ENCODE measurements at places on chromosomes 12 and 14.

GRCh38 chr12:42589465-42590329, at the start of gene PRICKLE1:
Gene PRICKLE1 (minus strand): TSS chr12:42589746. CDS start chr12:42472516, 117,230 bp downstream.
- no peak for DNase-seq

GRCh38 chr12:738712-739111, 13.7 kb upstream of the WNK1 start:
- DNase-seq, result no peak

DNA sequence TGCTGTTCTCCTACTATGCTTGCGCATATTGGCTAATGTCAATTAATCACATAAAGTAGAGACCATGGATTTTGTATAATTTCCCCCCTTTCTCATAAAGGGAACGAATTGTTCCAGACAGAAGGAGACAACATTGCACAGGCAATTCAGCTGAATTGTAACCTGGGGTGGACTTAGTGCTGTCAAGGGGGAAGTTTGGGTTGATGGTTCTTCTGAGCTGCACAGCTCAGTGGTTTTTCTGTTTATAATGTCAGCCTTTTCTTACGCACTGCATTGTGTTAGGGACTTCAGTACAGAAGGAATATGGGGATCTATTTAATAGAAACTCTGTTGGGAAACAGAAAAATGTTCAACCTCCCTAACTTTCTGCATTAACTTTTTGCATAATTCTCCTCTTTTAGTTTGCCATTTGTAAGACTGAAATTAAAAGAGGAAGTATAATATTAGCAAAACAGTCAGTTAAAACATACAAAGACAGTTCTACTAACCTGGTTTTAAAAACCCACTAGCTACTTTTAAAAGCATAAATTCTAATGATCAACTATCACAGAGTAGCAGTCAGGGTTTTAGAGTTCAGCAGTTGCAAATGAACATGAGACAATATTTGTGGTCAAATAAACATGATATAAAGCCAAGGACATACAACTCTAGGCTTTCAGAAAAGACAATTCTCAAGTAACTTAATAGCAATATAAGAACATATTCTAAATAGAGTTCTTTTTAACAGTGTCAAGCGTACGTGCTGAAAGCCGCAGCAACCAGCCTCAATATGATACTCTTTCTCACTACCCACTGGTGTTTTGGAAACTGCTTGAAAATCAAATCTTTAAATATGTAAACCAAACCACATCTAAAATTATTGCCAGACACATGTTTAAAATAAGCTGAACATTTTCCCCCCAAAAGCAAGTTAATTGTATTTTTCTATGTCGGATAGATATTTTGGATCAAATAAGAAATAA, 393.0 kb downstream of the FSCB start:
- DNase-seq, result no peak

DNA sequence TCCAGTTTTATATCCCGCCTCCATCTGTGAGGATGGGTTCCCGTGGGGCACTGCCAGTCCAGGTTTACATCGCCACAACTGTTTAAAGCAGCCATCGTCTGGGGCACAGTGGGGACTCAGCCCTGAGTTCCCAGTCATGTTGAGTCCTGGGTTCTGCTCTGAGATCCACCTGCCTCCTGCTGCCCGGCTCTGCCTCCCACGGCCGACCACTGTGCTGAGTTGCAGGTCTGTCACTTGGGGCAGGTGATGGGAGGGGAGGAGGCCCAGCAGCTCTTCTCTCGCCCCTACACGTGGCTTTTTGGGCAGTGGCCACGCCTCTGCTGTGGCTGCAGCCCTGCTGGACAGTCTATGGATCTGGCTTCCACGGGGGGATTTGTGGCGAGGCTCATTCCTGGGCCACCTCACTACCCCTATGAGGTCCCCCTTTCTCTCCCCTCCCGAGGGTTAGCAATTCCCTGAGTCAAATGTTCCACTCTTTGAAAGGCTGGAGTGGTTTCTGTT, 143.0 kb downstream of the ADGRD1 start:
- no peak for DNase-seq

- no peak for DNase-seq
These were observed 431.1 kb downstream of the KCNH5 start for GRCh38 chr14:62614122-62614521.

DNA sequence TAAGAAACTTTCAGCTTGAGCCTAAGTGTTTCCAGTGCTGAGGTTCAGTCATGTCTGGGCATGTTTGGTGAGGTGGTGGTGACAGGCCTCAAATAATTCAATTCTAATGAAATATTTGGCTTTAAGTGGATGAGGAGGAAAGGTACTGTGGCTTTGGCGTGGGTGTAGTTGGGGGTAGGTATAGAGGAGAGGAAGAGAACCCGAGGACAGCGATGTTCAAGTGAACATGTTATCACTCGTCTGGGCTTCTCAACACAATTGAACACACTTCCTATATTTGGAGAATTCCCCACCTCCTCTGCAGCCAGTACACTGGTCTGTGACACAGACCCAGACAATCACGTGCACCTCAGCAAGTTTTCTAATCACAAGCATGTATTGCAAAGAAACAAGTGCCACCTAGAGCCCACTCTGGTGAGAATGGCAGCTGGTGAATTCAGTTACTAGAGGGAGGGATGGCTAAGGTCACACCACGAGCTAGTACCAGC, 53.0 kb downstream of the IFNG-AS1 start:
- no peak for DNase-seq

- no peak for DNase-seq
These were observed 20.0 kb upstream of the HHIPL1 start for GRCh38 chr14:99624971-99625370.

GRCh38 chr12:123854918-123855317, 92.8 kb downstream of the DNAH10 start:
- DNase-seq, result no peak

DNA sequence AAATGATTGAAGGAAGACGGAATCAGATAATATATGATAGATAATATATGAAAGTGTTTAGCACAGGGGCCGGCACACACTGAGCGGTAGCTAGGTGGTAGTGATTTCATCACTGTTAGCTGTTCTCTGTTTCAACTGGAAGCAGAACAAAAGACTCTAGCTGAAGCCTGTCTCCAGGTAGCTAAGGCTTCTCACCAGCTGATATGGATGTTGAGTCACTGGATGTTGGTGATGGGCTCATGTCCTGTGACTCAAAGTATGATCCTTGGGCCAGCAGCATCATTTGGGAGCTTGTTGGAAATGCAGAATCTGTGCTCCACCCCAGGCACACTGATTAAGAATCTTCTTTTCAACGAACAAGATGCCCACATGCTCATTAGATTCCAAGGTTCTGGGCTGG, 21.7 kb upstream of the KCNA5 start:
- no peak for DNase-seq

- no peak for DNase-seq
These were observed 4.4 kb upstream of the PLXNC1 start for GRCh38 chr12:94143951-94144350.

DNA sequence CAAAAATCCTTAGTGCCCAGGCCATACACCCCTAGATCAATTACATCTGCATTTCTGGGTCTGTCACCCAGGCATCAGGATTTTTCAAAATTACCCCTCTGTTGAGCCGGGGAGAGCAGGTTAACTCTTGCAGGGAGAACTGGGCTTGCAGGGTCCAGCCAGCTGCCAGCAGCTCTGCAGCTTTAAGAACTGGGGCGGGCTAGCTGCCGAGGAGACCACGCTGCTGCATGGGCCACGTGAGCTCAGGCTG, at the start of gene DGLUCY:
Gene DGLUCY, plus strand, starts transcription at position 245 of the 250 bp plus-strand sequence. CDS start 46,222 bp downstream, outside the sequence.
- no peak for DNase-seq

DNA sequence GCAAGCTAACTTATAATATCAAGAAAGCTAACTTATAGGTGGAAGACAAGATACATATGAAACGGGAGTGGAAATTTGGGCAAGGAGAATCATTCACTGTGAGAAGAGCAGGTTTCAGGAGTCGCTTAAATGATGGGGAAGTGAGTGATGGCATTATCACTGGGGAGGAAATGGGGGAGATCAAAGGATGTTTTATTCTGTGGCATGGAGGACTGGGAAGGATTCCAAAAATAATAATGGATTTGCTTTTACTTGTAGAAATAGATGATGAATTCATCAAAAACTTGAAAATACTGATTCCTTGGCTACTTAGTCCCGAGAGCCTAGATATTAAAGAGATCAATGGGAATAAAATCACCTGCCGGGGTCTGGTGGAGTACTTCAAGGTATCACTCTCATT, 47.8 kb downstream of the SAV1 start:
- DNase-seq, result no peak

GRCh38 chr14:22798528-22798927, 16.7 kb downstream of the SLC7A7 start:
- DNase-seq, result no peak
